ENCODE measurements at places on chromosomes 7 and 10. TPM values are rescaled to one million over a fixed set of nuclear protein-coding genes. Genes with fewer than 3 reads are reported as not detected.

- no peak overlapping the region for H3K27ac ChIP-seq
- H3K27me3 ChIP-seq: peaks cover 23% of the 10 kb centered on the region
- no peaks in the 10 kb centered on the region for H3K36me3 ChIP-seq
- no peak overlapping the region for H3K4me3 ChIP-seq
- no peaks in the 10 kb centered on the region for H3K4me1 ChIP-seq
Observed at GRCh38 chr10:11448545-11449244, 162.8 kb downstream of the USP6NL start.

DNA sequence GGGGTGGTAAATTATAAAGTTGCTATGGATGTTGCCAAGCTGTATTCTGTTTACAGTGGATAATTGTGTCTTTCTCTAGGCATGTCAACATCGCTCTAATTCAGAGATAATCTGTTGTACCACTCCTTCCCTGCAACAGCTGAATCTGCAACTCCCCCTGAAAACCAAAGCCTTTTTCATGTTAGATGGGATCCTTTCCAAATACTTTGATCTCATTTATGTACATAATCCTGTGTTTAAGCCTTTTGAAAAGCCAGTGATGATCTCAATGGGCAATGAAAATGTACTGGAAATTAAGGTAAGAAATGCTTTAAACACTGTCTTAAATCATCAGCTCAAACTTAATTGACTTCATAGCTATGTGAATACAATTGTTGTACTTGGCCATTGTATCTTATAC, 91.0 kb downstream of the MET start:
- H3K4me1 ChIP-seq: no peaks in the 10 kb centered on the region
- no peaks in the 10 kb centered on the region for H3K27me3 ChIP-seq
- H3K27ac ChIP-seq: no peak overlapping the region
- H3K36me3 ChIP-seq: no peaks in the 10 kb centered on the region

- DNase-seq: no peak
- no peak overlapping the region for H3K4me3 ChIP-seq
- H3K36me3 ChIP-seq: no peaks in the 10 kb centered on the region
- H3K27ac ChIP-seq: no peak overlapping the region
- H3K4me1 ChIP-seq: no peaks in the 10 kb centered on the region
- no peaks in the 10 kb centered on the region for H3K27me3 ChIP-seq
Observed at GRCh38 chr10:2921956-2922680, 145.2 kb upstream of the PFKP start.

- peaks cover 8% of the 10 kb centered on the region for H3K4me1 ChIP-seq
- no peak for DNase-seq
- H3K27me3 ChIP-seq: no peaks in the 10 kb centered on the region
- no peak overlapping the region for H3K27ac ChIP-seq
- no peaks in the 10 kb centered on the region for H3K36me3 ChIP-seq
- no peak overlapping the region for H3K4me3 ChIP-seq
Observed at GRCh38 chr10:62380016-62380415, 5.8 kb downstream of the ZNF365 start.

DNA sequence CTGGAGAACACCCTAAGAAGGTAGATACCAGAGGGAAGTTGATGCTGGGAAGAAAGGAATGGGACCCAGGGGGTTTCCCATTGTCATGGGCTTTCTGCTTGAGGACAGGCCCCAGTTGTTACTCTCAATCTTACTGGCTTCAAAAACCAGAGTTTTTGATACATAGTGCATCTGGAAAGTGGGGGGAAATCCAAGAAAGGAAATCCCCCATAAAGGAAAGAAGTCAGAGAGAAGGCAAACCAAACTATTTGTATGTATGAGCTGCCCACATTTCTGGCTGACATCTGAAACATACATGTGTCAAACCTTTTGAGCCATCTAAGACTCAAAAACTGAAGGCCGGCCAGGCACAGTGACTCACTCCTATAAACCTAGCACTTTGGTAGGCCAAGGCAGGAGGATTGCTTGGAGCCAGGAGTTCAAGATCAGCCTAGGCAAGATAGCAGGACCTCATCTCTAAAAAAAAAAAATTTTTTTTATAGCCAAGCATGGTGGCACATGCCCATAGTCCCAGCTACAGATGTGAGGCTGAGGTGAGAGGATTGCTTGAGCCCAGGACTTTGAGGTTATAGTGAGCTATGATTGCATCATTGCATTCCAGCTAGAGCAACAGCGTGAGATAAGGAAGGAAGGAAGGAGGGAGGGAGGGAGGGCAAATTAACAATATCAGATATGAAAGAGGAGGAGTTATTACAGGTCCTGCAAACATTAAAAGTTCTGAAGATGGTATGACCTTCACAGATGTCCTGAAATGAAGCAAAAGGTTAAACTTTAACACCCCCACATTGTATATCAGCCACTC, 6.7 kb upstream of the COA1 start:
- H3K27me3 ChIP-seq: no peaks in the 10 kb centered on the region
- H3K4me1 ChIP-seq: no peaks in the 10 kb centered on the region
- no peak overlapping the region for H3K27ac ChIP-seq

DNA sequence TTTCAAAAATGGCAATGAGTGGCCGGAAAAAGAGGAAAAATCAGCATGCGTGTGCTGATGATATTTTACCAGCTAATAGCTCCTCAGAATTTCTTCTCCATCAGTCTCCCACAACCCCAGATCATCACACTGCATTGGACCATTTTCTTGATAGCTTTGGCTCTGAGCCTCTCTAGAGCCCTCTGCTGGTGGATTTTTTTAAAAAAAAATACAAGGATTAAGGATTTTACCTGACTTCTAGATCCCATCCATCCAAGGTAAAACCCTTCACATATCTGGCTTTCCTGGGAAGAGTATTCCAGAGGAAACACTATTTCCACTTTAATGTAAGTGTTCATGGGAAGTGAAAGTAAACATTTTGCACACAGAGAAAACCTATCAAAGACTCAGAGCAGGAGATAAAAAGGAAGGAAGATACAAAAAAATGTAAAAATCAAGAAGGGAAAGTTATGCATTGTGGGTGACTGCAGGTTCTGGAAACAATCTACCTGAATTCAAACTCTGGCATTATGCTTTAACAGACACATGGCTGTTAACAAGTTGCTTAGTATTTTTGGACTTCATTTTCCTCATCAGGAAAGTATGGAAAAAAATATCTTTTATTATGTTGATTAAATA, 380.9 kb downstream of the LRRTM3 start:
- H3K27ac ChIP-seq: no peak overlapping the region
- H3K36me3 ChIP-seq: no peaks in the 10 kb centered on the region
- H3K4me1 ChIP-seq: no peaks in the 10 kb centered on the region
- no peak overlapping the region for H3K4me3 ChIP-seq

GRCh38 chr10:114179148-114179547, at the start of gene TDRD1:
TDRD1 (plus strand) TSS chr10:114179353; CDS start chr10:114187832, 8,479 bp downstream.
- peaks cover 11% of the 10 kb centered on the region for H3K4me1 ChIP-seq
- no peak within 1 kb of the TSS for H3K4me3 ChIP-seq
- H3K36me3 ChIP-seq: no peaks in the 10 kb centered on the region
- DNase-seq: no peak
- H3K27me3 ChIP-seq: no peaks in the 10 kb centered on the region

- H3K36me3 ChIP-seq: no peaks in the 10 kb centered on the region
- H3K4me3 ChIP-seq: peak overlapping the region; percentile 25
- H3K27me3 ChIP-seq: peaks cover 28% of the 10 kb centered on the region
- H3K4me1 ChIP-seq: peaks cover 9% of the 10 kb centered on the region
Observed at GRCh38 chr7:141511676-141512396, 39.4 kb upstream of the AGK start.

- DNase-seq: no peak
- peak overlapping the region; percentile 41 for H3K4me3 ChIP-seq
- H3K4me1 ChIP-seq: peaks cover 3% of the 10 kb centered on the region
- no peak overlapping the region for H3K27ac ChIP-seq
- H3K27me3 ChIP-seq: peaks cover 30% of the 10 kb centered on the region
Observed at GRCh38 chr7:73647725-73648592, 19.7 kb upstream of the VPS37D start.

The TMEM229A gene
- total RNA-seq: not detected

The TMEM120A gene
- 43.9 TPM for total RNA-seq

The PRKCQ gene
- 9.8 TPM for total RNA-seq

The PITX3 gene
- not detected for total RNA-seq

The NPTX2 gene
- 2.1 TPM for total RNA-seq

The CFAP70 gene
- total RNA-seq: 2.7 TPM

The CUBN gene
- 1.3 TPM for total RNA-seq
